ENCODE measurements at places on chromosomes 16 and 17.

DNA sequence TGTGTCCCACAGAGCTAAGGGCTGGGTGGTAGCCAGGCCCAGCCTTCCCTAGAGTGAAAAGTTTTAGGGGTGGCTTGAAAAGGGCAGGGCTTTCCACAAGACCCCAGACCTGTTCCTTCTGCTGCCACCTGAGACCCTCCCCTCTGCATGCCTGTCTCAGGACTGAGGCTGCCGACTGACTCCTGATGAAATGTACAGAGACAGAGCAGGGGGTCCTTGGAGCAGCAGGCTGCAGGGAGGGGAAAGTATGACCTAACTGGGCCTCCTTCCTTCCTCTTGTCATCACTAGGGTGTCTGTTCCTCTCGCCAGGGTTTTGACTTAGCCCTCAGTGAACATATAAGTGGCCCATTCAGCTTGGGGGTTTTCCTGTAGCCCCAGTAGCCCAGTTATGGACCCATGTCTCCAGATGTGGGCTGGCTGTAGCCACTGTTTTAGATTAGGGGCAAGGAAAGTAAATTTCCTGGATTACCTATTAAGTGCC, 14.9 kb upstream of the NFATC3 start:
- no peak for DNase-seq

DNA sequence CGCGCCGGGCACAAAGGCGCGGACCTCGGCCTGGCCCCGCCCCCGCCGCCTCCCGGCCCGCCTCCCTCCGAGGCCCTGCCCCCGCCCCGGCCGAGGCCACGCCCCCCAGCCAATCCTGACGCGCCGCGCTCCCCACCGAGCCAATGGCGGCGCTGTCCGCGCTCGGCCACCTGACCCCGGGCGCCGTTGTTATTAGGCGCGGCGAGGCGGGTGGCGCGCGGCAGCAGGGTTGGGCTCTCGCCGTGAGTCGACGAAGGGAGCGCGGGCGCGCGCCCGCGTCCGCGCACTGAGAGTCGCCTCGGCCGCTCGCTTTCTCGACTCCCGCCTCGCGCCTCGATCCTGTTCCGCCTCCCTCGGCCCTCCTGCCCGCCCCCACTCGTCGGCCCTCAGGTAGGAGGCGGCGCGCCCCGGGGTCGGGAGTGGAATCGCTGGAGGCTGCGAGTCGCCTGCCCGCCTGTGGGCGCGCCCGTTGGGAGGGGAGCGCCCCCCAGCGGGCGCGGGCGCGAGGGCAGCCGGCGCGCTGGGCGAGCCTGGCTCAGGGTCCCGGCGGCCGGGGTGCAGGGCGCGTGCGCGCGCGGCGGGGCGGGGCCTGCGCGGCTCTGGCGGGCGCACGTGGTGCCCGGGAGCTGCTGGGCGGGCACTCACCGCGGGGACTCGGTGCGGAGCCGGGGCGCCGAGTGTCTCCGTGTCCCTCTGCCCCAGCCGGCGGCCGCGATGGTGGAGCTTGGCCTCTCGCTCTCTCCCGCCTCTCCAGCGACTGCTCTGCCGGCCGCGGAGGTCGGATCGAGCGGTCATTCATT, 405 bp upstream of the CBLN1 start:
- peak; percentile 35 for DNase-seq

- no peak for DNase-seq
Measured at GRCh38 chr16:49809561-49809960, 46.4 kb downstream of the ZNF423 start.

DNA sequence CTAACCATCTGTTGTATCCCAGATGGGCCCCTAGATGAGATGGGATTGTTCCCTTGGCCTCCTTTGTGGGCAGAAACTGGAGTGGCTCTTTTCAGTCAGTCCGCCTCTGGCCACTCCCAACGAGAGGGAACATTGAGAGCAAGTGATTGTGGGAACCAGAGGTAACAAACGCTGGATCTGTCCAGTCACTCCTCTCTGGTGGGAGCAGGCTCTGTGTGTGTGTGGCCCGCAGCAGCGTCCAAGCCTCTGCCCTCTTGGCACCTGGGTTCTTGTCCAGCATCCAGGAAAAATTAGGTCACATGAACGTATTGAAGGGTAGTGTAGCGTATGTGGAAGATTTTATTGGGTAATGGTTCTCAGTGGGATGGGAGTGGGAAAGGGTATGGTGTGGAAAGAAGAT, 101.9 kb upstream of the COX10 start:
- DNase-seq = no peak

- no peak for DNase-seq
Measured at GRCh38 chr17:55265311-55266021, 706 bp downstream of the HLF start.

All from stimulated activated CD4-positive, alpha-beta T cell treated with anti-CD3 and anti-CD28 coated beads, Interleukin-1b, Interleukin-23, amount 100 ng/mL, for 24 hours (primary cell).